ENCODE measurements at places on chromosomes 2 and 18.

GRCh38 chr2:217091531-217091930 lies 231.7 kb upstream of the TNP1 start:
- DNase-seq = no peak

DNA sequence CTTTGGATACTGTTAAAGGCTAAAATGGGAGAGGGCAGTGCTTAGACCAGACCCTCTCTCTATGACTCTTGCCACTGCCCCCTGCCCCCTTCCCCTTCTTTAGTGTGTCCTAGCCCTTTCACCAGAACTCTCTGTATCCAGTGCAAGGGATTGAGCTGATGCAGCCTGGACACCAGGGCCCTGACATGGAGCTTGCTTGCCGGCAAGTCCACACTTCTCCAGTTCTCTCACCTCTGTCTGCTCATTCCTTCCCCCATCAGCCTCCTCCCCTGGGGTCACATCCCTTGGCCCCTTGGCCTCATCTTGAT lies 1.5 kb upstream of the WNT6 start:
- DNase-seq = no peak

DNA sequence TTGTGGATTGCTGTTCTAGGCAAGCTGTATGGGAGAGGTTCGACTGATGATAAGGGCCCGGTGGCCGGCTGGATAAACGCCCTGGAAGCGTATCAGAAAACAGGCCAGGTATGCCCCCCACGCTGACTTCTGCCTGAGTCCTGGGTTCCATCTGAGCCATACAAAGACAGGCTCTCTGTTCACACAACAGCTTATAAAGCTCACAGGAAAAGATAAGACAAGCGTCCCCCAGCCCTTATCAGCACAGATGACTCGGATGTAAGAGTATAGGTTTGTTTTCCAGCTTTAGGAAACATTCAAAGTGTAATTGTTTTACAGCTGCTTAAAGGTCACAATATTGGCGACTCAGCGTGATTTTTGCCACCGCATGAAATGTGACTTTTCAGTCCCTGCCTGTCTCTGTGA lies 12.7 kb downstream of the CNDP2 start:
- DNase-seq = no peak

- no peak for DNase-seq
Measured at GRCh38 chr18:69494841-69495240, 94.2 kb downstream of the DOK6 start.

DNA sequence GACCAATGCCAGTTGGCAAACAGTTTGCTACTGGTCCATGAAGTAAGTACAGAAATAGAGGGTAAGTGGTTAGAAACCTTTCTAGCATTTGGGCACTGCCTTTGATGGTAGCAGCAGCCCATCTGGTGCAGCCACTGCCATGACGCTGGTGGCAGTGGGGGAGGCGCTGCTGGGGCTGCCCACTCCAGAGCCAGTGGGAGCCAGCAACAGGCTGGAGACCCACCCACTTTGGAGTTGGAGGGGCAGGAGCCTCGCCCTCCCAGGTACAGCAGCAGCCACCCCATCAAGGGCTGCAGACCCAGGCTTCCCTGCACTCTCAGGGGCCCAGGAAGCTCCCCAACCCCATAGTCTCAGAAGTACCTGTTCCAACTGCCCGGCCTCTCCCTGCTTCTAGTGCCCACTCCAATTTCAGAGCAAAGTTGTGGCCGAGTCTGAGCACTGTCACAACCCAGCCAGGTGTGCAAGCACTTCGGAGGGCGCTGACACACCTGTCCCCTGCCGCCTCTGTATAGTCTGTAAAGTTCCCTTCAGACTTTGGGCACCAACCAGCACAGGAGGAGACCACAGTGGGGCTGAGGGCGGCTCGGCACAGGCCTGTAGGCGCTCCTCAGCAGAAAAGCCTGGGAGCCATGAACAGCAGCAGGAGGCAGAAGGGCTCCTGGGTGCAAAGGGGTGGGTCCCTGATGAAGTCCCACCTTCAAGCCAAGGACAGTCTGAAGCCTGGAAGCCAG lies 125.6 kb upstream of the CCDC150 start:
- no peak for DNase-seq

DNA sequence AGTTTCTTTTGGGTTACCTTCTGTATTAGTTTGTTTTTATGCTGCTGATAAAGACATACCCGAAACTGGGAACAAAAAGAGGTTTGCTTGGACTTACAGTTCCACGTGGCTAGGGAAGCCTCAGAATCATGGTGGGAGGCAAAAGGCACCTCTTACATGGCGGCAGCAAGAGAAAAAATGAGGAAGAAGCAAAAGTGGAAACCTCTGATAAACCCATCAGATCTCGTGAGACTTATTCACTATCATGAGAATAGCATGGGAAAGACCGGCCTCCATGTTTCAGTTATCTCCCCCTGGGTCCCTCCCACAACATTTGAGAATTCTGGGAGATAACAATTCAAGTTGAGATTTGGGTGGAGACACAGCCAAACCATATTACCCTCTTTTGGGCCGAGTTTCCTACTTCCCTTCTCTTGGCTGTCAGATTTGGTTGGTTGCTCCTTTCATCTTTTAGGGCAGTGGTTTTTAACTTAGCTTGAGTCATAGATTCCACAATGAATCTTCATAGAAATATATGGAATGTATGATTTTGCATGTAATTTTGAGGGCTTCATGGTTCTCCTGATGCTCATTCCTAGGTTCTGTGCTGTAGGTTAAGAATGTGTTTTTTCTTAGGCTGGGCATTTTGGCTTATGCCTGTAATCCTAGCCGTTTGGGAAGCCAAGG lies 44.2 kb downstream of the CEP192 start:
- no peak for DNase-seq

GRCh38 chr2:62457556-62457955 lies 48.4 kb downstream of the TMEM17 start:
- DNase-seq = no peak

- no peak for DNase-seq
Measured at GRCh38 chr18:7778181-7778580, 211.1 kb downstream of the PTPRM start.

GRCh38 chr2:239195318-239195871 lies 205.4 kb downstream of the HDAC4 start:
- DNase-seq = no peak

DNA sequence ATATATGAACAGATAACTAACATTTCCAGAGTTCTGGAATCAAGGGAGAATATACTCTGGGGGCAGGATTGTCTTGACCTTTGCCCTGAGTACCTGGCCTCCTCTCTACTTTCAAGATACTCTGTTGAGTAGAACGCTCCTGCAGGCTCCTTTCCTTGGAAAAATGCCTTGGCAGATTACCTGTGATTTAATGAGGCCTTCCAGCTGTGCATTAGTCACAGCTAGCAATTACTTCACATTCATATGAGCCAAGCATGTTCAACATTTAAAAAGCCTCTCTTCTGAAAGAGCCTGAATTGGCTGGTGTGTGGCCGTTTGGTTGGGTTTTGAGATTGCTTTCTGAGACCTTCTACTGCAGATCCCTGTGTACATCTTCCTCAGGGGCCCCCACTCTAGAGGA lies 142.2 kb downstream of the PLCL1 start:
- no peak for DNase-seq

DNA sequence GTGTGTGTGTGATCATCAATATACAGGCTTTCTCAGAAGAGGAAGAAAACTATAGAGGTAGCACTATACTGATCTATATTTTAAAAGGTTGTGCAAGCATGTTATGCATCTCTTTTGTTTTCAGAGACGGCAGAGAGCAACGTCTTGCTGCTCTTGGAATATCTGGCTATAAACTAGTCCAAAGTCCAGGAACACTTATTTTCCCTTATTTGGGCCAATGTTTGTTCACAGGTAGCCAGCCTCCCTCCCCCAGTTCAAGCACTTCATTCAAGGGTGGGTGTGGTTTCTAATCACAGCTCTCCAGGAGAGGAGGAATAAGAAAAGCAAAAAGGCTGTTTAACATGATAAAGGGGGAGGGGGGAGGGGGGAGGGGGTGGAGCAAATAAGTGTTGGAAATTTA lies 4.2 kb downstream of the FZD5 start:
- no peak for DNase-seq

DNA sequence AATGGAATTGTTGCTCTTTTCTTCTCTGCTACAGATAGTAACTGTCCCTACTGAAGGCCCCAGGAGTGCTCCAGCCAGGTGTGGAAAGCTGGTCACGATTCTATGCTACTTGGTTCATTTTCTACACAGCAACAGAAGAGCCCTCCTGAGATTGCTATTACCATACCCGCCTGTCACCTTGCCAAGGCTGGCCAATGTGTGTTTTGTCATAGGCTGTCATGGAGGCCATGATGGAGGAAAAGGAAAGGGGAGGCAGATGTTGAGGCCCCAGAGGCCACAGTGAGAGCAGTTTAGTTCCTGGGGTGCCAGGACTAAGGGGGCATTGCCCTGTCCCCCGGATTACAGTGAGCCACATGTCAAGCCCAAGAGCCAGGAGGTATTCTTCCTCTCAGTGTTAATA lies 952 bp downstream of the ELMOD3 start:
- no peak for DNase-seq

GRCh38 chr2:160882906-160883305 lies 277.3 kb upstream of the TANK start:
- DNase-seq = no peak

DNA sequence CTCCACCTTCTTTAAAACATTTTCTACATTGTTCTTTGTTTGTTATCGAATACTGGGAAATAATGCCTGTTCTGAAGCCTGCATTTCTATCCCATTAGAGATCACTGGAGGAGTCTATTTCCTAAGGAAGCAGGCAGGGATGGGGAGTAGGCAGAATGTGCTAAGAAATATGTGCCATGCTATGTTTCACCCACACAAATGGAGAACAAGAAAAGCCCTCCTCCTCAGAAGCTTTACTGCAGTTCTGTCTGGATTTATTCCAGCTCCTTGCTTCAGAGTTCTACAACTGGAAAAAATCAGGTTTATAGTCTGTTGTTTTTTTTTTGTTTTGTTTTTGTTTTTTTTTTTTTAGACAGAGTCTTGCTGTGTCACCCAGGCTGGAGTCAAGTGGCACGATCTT lies 825.1 kb downstream of the SLC4A3 start:
- DNase-seq = no peak

GRCh38 chr2:239129147-239129920 lies 271.5 kb downstream of the HDAC4 start:
- no peak for DNase-seq

DNA sequence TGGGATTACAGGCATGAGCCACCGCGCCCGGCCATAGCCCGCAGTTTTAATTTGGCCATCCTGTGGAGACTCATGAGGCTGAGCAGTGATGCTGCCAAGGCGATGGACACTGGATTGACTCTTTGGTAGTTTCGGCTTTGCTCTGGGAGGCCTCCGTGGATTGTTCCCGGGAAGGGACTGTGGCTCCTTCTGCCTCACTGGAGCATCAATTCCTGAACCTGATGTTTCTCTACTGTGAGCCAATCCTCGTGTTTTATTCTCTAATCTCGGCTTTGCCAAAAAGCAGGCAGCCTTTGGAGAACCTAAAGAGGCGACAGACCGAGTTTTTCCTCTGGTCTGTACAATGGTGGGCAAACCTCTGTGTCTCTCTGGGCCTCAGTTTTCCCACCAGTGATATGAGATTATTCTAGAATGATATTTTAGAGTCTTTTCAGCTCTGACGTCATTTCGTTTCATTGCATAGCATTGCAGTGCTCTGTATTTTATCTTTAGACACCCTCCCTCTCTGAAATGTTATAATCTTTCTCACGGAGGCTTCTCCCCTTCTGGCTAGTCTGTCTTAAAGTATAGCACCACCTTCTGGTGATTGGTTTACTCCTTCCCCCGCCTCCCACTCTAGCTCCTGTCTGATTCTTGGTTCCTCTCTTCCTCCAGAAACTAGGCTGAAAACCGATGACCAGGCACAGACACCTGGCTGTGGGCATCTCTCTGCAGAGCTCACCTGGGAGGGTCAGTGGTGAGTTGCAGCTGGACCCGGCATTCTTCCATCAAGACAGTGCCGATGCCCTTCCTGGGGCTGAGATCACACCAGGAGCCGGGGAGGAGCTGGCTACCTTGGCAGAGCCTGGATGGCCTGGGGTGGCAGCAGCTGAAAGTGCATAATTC lies 341.3 kb downstream of the MYCN start:
- DNase-seq = no peak

DNA sequence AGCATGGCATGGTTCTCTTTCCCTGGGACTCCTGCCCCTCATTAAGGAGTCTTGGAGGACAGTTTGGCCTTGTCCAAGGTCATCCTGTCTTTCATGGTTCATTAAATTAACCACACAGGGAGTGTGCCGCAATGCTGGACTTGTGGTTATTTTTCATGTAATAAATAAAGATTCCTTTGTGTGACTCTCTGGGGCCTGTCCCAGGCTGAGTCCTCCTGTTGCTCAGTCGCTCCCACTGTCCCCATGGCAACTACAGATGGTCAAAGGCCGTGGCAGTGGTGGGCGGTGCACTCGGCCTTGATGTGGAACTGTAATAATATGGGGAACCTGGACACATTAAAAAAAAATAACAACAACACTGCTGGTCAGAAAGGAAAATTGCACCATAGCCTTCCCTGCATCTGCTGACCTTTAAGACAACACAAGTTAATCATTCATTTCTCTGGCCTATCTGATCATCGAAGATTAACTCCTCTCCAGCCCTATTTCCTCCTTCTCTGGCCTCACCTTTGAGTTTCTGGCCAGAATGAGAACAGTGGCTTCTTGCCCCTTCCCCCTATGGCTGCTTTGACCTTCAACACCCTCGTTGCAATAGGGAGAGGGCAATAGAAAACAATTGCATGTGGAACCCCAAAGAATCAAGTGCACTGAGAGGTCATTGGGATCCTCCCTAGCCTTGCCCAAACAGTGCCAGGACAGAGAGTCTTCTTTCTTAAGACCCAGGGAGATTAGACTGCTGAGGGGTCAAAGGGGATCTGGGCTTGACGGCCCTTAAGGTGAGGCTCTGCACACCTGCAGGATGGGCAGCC lies 44.7 kb downstream of the PSD4 start:
- DNase-seq = peak; percentile 60

GRCh38 chr2:173161040-173161439 lies 85.4 kb downstream of the MAP3K20 start:
- no peak for DNase-seq

DNA sequence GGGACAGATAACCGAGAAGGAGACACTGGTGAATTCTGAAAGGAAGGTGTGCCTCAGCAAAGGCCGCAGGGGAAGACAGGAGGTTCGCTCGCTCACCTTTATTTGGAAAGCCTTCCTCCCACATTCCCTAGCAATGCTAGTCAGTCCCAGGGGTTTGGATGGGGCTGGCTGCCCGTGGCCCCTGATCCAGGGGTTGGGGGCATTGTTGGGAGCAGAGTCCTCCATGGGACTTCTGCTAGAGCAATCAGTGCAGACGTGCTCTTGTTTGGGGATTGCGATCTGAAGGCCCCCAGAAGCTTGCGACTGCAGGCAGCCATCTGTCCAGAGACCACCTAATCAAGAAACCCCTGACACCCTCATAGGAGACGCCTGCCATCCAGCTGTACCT lies 6.0 kb upstream of the CYP27C1 start:
- DNase-seq = no peak

- no peak for DNase-seq
Measured at GRCh38 chr2:221767106-221768012, 195.3 kb upstream of the EPHA4 start.

All from CD4-positive, alpha-beta T cell treated with Interleukin-4 for 1 hour (primary cell).